Lower leg skin (tissue), 4 donors: ENCODE measurements at places on chromosomes 2 and 18. TPM values are rescaled to one million over a fixed set of nuclear protein-coding genes. Genes with fewer than 3 reads are reported as not detected.

DNA sequence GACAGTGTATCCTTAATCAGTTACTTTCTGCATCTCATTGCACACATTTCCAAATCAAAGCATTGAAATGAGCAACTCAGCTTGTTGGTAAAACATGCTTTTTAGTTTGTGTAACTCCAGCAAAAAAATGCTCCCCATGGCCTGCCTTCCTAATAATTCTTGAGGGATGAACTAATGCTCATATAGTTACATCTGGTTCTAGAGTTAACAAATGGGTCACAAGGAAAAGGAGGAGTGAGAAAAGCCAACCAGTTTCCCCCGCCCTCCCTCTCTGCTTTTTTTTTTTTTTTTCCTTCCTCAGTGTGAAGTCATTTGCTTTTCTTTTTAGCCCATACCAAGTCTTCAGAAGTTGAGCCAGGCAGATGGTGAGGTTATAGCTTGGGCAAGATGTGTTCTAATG is 231.7 kb downstream of the MTX2 start:
- no peak for DNase-seq

GRCh38 chr18:7668392-7668791 is 101.3 kb downstream of the PTPRM start:
- no peak for DNase-seq

GRCh38 chr2:91839904-91840868 is 3031.0 kb upstream of the TEKT4 start:
- no peak for DNase-seq

- DNase-seq = no peak
Observed at GRCh38 chr2:200168641-200169555, 137.6 kb upstream of the SPATS2L start.

DNA sequence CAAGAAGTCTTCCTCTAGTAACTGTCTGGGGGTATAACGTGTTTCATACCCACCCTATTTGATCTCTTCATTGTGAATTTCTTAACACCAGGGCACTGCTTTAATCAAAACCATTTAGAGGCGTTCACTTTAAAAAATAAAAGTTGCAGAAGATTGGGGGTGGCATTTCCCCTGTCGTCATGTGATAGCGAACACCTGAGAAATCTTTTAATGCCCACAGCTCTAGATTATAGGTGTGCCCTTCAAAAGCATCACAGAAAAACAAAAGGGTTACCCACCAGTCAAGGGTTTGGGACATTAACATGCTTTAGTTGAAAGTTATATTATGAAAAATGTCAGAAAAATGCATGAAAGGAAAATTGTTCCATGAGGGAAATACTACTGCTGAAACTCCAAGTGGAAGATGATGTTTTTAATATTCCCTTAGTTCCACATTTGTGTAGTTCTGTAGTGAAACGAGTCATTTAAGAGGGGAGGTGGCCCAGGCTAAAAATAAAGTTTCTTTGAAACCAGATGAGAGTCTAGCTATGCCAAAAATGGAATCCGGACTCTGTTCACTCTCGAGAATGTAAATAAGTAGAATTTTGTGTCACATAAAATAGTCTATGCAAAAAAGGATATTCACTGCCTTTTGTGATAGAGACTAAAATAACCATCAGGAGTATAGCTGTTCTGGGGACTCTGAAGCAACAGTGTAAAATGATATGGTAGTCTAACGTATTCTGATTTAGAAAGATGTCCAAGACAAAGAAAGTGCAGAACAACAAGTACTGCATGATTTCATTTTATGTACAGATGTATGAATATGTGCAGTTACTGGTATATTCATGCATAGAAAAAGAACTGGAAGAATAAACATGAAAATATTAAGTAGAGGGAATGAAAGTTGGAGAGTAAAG is 95.3 kb downstream of the TMEM247 start:
- DNase-seq = no peak

DNA sequence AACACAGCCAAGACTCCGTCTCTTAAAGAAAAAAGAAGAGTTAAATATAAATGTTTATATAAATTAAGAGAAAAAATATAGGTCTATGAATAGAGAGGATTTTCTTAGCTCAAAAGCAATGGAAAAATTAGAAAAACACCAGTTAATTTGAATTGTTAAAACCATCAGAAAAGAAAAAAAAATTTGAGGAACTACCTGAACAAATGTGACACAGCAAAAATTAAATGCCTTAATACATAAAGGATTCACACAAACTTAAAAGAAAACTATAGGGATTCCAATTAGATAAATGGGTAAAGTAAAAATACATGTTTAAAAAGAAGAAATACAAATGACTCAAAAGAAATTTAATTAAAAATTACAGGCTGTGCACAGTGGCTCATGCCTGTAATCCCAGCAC is 147.9 kb upstream of the DNMT3A start:
- no peak for DNase-seq

GRCh38 chr18:13730481-13730880 is 4.0 kb downstream of the RNMT start:
- DNase-seq = no peak

DNA sequence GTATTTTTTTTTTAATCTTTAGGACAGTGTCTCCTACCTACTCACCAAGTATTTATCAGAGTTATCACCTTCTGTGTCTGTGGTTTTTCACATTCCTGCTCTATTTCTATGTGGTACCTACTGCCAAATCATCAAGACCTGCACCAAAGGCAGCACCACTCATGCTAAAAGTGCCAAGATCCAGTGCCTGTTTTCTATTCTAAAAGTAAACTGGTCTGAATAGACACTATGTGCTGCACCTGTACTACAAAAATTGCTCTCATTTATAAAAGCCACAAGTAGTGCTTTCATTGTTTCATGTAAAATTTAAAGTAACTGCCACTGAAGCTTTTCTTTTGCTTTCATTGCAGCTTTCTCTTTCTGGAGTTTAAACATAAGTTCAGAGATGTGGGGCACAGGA is 103.9 kb upstream of the GULP1 start:
- no peak for DNase-seq

GRCh38 chr2:167181134-167181533 is 292.9 kb downstream of the XIRP2 start:
- no peak for DNase-seq

- peak; percentile 21 for DNase-seq
Observed at GRCh38 chr18:48548921-48549320, 10.1 kb downstream of the CTIF start.

GRCh38 chr18:6885992-6886796 is 156.7 kb downstream of the ARHGAP28 start:
- no peak for DNase-seq

DNA sequence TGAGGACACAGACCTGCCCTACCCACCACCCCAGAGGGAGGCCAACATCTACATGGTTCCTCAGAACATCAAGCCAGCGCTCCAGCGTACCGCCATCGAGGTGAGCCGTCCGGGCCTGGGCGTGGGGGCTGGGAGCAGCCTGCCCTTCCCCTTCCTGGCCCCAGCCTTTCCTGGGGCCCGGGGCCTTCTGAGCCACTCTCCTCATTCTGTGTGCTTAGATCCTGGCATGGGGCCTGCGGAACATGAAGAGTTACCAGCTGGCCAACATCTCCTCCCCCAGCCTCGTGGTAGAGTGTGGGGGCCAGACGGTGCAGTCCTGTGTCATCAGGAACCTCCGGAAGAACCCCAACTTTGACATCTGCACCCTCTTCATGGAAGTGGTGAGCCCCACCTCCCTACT is 157.9 kb downstream of the DYSF start:
- DNase-seq = peak; percentile 69

GRCh38 chr18:78158943-78159342 is 820.7 kb upstream of the SALL3 start:
- no peak for DNase-seq

DNA sequence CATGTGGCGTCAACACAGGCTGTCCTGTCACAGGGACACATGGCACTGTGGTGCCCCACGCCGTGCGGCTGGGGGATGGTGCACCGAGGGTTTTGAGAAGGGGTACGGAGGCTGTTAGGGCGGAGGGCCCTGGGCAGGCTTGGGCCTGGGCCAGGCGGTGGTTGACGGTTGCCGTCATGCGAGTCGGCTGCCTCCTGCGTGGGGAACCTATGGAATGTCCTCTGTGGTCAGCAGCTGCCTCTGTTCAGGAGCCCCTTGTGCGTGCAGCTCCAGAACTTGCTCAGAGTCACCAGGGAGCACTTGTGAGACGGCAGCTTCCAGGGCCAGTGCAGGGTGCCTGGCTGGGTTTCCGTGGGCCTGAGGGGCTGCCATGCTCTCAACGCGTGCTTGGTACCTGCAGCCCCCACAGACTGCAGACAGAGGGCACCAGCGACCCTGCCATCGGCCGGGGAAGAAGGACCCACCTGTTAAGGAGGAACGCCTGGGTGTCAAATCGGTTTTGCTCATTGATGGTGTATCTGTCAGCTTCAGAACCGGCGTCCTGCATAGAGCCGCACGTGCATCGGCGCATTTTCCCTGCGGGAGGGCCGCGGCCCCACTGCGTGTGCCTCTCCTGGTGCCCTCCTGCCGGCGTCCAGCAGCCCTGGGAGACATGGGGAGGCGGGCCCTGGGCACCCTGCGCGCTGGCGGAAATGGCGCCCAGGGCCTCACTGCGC is 10.0 kb upstream of the D2HGDH start:
- DNase-seq = no peak

GRCh38 chr2:101188683-101189405 is 37.7 kb upstream of the TBC1D8 start:
- DNase-seq = no peak

- no peak for DNase-seq
Observed at GRCh38 chr2:37866171-37866934, 58.7 kb upstream of the RMDN2 start.

GRCh38 chr2:74080346-74080745 is 67.4 kb downstream of the BOLA3 start:
- no peak for DNase-seq

The ZNF385B gene
- not detected for total RNA-seq

The SERPINB12 gene
- 131 TPM for total RNA-seq

The TEX44 gene
- total RNA-seq = not detected

The MEP1B gene
- not detected for total RNA-seq

The GCKR gene
- not detected for total RNA-seq

The UGT1A10 gene
- not detected for total RNA-seq

The SP140L gene
- total RNA-seq = 0.91 TPM
